ENCODE measurements at places on chromosomes 5 and 9. TPM values are rescaled to one million over a fixed set of nuclear protein-coding genes. Genes with fewer than 3 reads are reported as not detected.

DNA sequence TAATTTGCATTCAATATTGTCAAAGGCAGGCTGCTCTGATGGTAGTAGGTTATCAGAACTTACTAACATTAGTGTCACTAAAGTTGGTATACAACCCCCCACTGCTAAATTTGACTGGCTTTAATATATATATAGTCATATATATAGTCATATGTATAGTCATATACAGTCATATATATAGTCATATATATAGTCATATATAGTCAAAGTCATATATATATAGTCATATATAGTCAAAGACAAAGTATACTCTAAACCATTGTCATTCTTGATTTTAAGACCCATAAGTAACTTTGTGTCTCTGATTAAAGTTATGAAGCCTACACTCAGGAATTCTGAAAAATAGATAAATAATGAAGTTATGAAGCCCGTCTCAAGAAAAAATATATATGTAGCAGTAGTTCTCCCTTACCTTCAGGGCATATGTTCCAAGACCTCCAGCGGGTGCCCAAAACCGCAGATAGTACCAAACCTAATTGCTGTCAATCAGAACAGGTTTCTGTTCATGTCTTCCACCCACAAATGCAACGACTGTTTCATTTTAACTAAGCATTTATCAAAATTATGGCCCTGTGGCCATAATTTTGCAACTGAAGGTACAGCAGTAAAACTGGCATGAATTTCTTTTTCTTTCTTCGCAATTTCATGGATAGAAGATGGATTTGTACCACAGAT lies 40.1 kb downstream of the TRPM6 start:
- DNase-seq = no peak

GRCh38 chr9:136564379-136564988 lies 18.6 kb upstream of the NOTCH1 start:
- DNase-seq = no peak

DNA sequence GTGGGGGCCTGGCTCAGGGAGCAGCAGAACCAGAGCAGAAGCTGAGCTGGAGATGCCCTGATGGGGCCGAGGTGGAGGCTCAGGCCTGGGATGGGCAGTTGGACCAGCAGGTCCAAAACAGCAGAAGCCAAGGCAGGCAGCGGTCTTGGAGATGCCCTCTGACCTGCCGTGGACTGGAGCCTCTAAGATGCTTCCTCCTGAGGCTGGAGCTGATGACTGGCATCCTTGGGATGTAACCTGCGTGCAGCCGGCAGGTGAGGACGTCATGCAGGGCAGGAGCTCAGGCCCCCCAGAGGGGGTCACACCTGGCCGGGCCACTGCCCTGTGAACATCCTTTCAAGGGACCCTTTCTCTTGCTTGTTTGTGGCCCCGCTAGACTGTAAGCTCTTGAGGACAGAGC lies 162.0 kb downstream of the RGS3 start:
- no peak for DNase-seq

GRCh38 chr9:133939171-133939785 lies 52.8 kb downstream of the VAV2 start:
- DNase-seq = no peak

DNA sequence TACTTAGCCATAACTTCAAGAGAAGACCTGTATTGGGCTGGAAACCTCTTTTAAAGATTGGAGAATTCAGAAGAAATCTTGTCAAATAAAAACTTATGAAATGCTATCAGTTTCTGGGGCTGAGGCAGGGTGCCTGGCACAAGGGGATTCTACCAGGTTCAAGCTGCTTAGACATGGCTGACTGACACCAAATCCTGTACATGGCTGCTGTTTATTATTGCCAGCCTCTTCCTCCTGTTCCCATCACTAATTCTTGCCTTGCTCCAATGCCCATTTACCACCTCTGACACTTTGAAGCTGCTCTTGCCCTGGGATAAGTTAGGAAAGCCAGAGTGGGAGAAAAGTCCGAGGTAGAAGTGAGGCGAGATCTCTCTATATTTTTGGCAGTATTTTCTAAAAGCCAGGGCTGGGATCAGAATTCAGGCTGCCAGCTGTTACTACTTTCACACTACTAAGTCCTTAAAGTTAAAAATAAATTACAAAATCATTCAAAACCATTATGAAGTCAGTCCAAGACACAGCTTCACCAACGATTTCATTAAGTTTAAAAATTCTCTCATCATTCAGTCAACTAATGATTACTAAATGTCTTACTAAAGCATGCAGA lies 66.3 kb upstream of the TNFAIP8 start:
- DNase-seq = no peak

GRCh38 chr5:179530069-179530998 lies 20.0 kb upstream of the RUFY1 start:
- DNase-seq = no peak

DNA sequence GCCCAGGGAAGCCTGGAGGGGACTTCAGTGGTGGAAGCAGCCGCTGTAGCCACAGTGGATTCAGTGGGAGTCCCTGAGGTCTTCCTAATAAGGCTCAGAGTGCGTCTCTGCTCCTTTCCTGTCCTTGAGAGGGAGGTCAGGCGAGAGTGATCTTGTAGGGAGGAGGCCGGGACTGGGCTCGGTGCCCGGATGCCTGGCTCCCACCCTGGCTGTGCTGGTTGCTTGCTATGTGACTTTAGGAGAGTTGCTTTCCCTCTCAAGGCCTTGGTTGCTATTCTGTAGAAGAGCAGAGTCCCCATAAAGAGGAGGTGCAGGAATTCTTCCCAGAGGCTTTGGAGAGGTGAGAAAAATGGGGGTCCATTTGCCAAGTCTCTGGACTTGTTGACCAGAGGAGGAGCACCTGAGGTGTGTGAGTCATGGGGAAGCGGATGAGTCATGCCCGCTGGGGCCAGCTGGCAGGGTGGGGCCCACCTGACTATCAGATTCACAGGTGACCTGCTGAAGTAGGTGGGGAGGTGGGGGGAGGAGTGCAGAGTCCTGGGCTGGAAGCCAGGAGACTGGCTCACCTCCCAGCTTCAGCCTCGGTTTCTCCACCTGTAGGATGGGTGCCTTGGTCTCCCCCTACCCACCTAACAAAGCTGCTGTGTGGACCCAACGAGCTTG lies 13.8 kb downstream of the GSN start:
- DNase-seq = no peak

Gene SLC6A19
- polyA plus RNA-seq = not detected

DNA sequence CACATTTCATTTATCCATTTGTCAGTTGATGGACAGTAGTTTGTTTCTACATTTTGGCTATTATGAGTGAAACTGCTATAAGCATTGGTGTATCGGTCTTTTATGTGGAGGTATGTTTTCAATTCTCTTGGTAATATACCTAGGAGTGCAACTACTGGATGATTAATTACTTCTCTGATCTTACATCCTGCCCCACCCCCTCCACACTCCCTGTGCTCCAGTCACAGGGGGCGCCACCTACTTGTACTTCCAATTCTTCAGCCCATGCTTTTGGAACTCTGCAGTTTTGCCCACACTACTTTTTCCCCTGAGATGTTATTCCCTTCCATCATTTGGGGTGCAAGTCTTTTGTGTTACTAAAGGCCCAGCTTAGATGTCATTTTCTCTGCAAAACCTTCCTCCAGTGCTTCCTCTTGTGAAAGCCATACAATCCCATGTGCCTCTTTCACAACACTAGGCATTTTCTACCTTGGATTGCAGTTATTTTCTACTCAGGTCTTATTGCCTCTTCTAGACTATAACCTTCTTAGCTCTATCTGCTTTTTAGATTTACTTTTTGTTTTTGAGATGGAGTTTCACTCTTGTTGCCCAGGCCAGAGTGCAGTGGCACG lies 42.1 kb downstream of the SEC61B start:
- no peak for DNase-seq

- no peak for DNase-seq
Measured at GRCh38 chr5:58183078-58183785, 276.7 kb downstream of the PLK2 start.

DNA sequence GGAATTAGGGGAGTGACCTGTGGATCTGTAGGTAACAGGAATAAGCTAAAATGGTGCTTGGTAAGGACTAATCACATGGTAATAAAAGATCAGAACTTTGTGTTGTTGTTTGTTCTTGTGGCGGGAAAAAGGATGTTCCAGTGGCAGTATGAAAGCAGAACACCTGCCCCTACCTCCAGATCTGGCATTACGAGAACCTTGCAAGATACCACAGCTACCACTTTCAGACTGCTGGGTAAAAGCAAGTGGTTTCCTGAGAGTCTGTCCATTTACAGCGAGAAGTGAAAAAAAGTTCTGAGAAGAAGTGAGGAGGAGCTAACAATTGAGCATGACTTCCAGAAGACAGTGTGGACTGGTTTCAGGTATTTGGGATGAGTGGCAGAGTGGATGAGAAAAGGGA lies 252.5 kb downstream of the TLE4 start:
- DNase-seq = no peak

DNA sequence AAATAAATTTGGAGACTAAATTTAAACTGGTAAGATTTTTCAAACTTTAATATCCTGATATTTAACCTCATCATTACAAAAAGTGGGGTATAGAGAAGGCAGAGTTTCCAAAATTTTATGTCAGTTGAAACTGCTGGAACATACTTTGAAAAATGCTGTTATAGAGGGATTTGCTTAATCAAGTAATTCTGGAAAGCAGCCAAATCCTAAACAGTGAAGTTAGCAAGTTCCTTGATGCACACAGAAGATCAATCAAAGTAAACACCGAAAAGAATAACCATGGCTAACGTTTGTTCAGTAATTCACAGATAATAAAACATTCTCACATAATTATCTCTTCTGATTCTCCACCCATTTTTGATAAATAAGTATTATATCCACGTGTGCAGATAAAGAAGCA lies 8.1 kb upstream of the PRR16 start:
- DNase-seq = no peak

DNA sequence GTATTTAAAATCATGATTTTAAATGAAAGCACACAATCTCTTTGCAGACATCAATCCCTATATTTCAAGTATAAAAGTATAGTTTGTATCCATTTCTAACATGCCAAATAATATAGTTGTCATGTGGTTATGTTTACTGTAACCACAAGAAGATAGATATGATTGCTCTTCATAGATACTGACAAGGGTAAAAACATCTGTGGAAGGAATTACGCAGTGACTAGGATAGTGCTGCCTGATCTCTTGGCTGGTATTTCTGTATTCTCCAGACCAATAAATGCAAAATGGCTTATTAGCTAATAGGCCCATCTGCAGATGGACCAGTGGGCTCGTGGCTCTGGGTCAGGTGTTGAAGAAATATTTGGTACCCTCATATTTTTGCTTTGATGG lies 34.9 kb upstream of the FBN2 start:
- no peak for DNase-seq

Gene IL9
- polyA plus RNA-seq = not detected

Gene PHF24
- 0.09 TPM for polyA plus RNA-seq

GRCh38 chr9:137632230-137633161 lies 13.7 kb downstream of the EHMT1 start:
- no peak for DNase-seq
